Stimulated activated CD8-positive, alpha-beta memory T cell treated with anti-CD3 and anti-CD28 coated beads, Interleukin-7, amount 100 ng/mL, for 24 hours (primary cell): ENCODE measurements at places on chromosomes 6 and 20.

GRCh38 chr20:53972179-53972578, 98.2 kb downstream of the BCAS1 start:
- DNase-seq = no peak

- no peak for DNase-seq
These were observed 45.7 kb downstream of the PPARD start for GRCh38 chr6:35388030-35388429.

- DNase-seq = no peak
These were observed 25.2 kb downstream of the TCF15 start for GRCh38 chr20:584971-585301.

DNA sequence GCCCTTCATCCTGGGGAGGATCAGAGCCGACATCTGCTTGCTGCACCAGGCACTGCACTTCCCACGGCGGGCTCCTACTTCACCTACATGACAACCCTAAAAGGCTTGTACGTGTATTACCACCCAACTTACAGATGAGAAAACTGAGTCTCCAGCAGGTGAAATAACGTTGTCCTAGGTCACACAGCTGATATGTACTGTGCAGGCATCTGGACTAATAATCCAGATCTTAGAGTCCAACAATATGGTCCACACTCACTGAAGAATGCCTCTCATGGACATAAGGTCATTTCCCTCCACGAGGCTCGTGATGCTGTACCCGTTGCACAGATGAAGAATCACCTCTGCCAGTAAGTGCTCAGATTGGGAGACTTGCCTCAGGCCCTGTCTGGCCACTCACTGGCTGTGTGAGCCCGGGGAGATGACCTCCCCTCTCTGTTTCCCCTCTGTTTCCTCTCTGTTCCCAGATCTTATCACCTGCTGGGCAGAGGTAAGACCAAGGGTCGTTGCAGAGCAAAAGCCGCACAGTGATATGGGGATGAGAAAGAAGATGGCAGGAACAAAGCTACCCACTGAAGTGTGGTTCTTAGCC, 32.1 kb downstream of the TGM2 start:
- no peak for DNase-seq
